ENCODE measurements at places on chromosomes 2 and 18. TPM values are rescaled to one million over a fixed set of nuclear protein-coding genes. Genes with fewer than 3 reads are reported as not detected.

CCL20 gene
- total RNA-seq, result not detected

KCNF1 gene
- 2.6 TPM for total RNA-seq

C1QL2 gene
- not detected for total RNA-seq

UGT1A10 gene
- total RNA-seq, result not detected

NYAP2 gene
- not detected for total RNA-seq

ZNF804A gene
- 3.0 TPM for total RNA-seq

CDK5R2 gene
- 0.17 TPM for total RNA-seq

Measured in fibroblast of lung (primary cell).